ENCODE measurements at places on chromosomes 6 and 20.

- no peak for DNase-seq
These were observed 304.1 kb downstream of the LAMA2 start for GRCh38 chr6:129186988-129187387.

DNA sequence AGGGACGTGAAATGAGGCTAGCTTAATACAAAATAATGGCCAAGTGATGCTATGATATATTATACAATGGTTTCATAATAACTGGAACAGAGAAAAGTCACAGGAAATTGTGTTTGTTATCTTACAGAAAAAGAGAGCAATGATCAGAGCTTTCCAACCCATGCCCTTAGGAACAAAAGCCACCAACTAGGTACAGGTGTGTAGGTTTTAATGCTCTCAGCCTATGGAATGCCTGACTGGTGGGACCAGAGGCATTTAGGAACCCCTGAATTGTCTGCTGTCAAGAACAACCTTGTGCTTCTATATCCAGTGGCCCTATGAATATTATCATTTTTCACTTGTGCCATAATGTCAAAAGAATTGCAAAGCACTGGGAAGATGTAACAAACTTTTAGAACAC lies 133.0 kb upstream of the RUNX2 start:
- no peak for DNase-seq

GRCh38 chr6:170031684-170032121 lies 259.2 kb downstream of the DLL1 start:
- DNase-seq, result no peak

- no peak for DNase-seq
These were observed 15.6 kb upstream of the MATN4 start for GRCh38 chr20:45323731-45324130.

- no peak for DNase-seq
These were observed 7.5 kb downstream of the FAM110A start for GRCh38 chr20:840858-841567.

DNA sequence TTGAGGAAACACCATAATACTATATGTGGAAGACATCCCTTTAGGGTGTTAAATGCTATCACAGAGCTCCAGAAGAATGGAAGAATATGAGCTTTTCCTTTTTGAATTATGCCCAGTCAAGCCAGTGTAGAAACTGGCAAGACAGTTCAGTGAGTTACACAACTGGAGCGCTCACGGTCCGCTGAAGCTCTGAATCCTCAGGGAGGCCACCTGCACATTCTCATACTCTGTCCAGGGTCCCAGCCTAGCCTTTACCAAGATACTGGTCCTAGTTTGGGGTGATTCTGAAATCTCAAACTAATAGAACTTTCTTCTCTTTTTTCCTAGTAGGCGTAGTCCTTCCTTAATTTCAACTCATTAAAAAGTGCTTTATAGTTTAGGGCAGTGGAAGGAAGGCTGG lies 51.3 kb downstream of the ALDH8A1 start:
- DNase-seq, result no peak

DNA sequence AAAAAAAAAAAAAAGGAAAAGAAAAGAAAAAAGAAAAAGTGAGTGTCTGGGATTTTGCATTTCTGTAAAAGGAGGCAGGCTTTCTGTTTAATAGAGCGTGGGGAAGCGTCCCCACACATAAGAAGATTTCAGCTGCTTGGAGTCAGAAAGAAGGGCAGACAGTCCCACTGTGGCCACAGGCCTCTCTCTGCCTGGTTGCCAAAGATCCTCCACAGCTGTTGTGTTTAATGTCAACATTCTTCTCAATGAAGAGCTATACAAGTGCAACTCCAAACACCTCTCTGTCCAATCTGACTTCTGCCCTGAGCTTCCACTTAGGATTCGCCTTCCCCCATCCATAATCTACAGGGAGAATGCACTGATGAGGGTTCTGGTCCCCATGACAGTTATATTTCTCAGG lies 64.3 kb upstream of the MLN start:
- no peak for DNase-seq

- no peak for DNase-seq
These were observed 450.1 kb downstream of the COL12A1 start for GRCh38 chr6:74755778-74756177.

DNA sequence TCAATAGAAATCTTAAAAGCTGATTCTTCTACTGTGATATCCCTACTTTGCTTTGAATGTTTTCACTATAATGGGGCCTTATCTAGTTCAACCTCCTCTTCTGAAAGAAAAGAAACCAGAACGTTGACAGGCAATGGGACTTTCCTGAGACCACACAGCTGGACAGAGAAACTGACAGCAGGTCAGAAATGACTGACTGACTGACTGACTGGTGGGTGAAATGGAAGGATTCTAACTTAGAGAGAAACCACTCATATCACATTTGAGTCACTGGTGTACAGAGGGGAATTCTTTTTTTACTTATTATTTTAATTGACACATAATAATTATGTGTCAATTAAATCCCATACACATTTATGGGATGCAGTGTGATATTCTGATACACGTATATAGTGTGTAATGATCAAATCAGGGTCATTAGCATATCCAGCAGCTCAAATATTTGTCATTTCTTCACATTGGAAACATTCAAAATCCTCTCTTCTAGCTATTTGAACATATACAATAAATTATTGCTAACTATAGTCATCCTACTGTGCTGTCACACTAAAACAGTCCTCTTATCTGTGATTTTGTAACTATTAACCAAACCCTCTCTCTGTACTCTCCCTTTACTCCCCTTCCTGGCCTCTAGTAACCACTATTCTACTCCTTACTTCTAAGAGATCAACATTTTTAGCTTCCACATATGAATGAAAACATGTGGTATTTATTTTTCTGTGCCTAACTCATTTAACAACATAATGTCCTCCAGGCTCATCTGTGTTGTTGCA lies 64.8 kb upstream of the NRSN1 start:
- DNase-seq, result no peak
